ENCODE measurements at places on chromosomes 11 and 22.

GRCh38 chr11:81579339-81579738, 1154.3 kb downstream of the FAM181B start:
- DNase-seq, result no peak

GRCh38 chr11:120432056-120433018, 79.2 kb upstream of the GRIK4 start:
- no peak for DNase-seq

GRCh38 chr22:38211556-38211955, 9.8 kb downstream of the MAFF start:
- no peak for DNase-seq

GRCh38 chr22:25137577-25138525, 61.8 kb upstream of the CRYBB3 start:
- no peak for DNase-seq

DNA sequence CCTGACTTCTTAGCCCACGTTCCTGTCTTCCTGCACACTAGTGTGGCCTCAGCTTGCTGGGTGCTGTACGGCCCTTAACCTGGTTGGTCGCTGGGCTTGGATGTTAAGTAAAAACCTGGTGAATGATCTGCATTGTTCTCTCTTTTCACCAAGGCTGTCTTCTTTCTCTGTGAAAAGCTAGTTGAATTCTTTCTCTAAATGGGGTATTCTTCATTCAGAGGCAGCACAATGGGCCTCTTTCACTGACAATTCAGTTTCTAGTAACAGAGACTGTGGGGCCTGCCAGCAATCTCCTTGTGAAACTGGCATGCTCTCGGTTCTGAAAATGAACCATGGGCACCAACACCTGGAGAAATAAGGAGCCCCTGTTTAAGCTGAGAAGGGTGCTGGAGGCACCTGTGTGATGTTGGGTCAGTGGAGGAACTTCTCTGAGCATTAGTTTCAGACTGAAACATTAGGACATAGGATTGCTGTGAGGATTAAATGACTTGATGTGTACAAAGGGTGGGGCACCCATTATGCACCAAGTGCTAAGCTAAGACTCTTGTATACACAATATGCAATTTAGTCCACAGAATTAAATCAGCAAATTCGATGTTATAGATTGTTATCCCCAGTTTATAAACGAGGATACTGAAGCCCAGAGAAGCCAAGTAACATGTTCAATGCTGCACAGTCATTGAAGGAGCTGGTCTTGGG, 33.1 kb upstream of the ELF5 start:
- no peak for DNase-seq

- DNase-seq, result no peak
These were observed 116.8 kb upstream of the NNMT start for GRCh38 chr11:114179234-114179941.

DNA sequence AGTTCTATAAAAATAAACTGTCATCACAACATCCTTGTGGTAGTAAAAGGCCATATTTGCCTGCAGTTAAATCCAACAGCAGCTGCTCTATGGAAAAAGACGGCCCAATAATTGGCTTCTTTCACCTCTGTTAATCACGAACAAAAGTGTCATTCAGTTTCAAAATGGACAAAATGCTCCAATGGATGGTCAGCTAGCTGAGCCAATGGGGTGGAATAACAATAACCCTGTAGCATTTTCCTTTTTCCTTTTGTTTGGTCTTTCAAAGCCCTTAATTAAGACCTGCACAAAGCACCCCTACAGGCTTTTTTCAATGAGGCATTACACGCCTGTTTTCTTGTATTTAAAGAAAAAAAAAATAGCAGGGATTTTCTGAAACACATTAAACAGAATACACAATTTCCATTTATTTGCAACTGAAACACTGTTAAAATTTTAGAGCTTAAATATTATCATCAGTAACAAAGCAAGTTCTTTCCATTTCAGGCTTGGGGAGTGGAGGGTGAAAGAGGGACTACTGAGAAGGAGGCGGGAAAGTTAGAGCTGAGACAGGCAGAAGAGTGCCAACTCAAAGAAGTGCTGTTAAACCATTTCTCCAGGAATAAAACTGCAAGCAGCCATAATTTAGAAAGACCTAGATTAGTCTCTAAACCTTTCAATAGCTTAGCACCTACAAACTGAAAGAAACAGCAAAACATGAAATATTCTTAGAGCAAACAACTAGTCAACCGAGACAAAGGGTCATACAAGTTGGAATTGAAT, 28.7 kb downstream of the LGR4 start:
- DNase-seq, result no peak

GRCh38 chr11:10298342-10298741, 4.3 kb upstream of the SBF2 start:
- DNase-seq, result peak; percentile 46

DNA sequence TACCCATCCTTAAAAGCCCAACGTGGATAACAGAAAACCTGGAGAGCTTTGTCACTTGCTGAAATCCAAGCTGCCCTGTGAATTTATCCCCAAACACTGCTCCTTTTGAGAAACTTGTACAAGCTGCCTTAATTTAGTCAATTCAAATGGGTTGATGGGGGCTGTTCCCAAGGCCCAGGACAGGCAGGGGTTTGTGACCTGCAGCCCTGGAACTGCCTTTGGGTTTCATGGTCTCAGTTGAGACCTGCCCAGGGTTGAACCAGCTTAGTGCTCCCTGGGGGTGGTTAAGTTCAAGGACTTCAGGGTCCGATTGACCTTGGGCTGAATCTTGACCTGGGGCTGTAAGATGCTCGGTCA, 112.1 kb upstream of the OR4B1 start:
- no peak for DNase-seq

DNA sequence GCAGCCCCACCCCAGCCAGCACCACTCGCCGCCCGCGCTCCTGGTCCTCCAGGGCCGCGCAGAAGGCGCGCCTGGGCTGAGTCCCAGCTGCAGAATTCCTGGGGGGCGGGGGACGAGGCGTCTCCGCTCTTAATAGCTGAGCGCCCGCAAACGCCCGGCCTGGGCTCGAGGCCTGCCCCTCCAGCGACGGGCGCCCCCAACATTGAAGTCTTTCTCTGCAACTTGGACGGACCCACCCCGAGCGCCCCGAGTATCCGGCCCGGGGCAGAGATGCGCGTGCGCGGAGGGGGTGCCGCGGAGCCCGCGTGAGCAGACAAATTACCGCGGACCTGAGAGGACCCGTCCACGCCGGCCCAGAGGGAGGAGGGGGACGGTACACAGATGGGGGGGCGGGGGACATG, 6.7 kb upstream of the SYT7 start:
- peak; percentile 53 for DNase-seq

- no peak for DNase-seq
These were observed 15.5 kb downstream of the CLTCL1 start for GRCh38 chr22:19275919-19276600.

GRCh38 chr11:59501931-59502330, 1.4 kb upstream of the OR4D11 start:
- DNase-seq, result no peak

- no peak for DNase-seq
These were observed 10.5 kb downstream of the EMID1 start for GRCh38 chr22:29216011-29216872.

GRCh38 chr11:29310725-29311342, 706.0 kb downstream of the KCNA4 start:
- DNase-seq, result no peak

DNA sequence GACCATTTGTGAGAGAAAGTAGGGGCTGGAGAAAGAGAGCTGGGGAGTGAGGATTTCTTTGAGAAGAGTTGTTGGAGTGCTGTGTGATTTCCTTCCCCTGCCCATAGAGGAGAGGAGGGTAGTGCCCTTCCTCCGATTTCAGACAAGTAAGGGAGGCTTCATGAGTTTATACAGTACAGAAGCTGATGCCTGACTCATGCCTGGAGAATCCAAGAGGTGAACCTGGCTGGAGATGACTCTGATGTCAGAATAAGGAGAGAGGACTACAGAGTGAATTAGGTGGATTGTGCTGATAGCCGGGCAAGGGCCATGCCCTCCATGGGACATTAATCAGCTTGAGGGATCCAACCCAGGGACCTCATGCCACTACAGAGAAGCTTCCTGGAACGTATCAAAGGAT, 91.6 kb downstream of the FAR1 start:
- no peak for DNase-seq

DNA sequence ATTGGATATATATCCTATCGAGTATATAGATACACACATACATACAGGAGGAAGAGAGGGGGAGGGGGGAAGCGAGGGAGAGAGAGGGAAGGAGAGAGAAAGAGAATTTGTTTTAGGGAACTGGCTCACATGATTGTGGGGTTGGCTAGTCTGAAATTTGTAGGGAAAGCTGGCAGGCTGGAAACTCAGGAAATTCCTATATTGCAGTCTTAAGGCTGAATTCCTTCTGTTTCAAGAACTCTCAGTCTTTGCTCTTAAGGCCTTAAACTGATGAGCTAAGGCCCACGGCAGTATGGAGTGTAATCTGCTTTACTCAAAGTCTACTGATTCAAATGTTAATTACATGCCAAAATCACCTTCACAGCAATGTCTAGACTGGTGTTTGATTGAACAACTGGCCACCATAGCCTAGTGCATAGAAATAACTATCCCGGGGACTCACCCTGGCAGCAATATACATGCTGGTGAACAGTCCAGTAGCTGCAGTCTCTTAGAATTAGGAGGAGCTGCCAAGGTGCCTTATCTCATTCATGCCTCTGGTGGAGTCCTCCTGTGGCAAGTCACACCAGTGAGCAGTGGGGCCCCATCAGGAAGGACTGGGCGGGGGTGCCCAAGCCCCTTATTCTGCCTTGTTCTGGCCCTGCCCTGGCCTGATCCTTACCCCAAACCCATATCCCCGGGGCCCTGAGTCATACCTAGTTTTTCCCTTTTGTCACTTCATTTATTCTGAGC, 59.7 kb upstream of the AMPD3 start:
- DNase-seq, result no peak

DNA sequence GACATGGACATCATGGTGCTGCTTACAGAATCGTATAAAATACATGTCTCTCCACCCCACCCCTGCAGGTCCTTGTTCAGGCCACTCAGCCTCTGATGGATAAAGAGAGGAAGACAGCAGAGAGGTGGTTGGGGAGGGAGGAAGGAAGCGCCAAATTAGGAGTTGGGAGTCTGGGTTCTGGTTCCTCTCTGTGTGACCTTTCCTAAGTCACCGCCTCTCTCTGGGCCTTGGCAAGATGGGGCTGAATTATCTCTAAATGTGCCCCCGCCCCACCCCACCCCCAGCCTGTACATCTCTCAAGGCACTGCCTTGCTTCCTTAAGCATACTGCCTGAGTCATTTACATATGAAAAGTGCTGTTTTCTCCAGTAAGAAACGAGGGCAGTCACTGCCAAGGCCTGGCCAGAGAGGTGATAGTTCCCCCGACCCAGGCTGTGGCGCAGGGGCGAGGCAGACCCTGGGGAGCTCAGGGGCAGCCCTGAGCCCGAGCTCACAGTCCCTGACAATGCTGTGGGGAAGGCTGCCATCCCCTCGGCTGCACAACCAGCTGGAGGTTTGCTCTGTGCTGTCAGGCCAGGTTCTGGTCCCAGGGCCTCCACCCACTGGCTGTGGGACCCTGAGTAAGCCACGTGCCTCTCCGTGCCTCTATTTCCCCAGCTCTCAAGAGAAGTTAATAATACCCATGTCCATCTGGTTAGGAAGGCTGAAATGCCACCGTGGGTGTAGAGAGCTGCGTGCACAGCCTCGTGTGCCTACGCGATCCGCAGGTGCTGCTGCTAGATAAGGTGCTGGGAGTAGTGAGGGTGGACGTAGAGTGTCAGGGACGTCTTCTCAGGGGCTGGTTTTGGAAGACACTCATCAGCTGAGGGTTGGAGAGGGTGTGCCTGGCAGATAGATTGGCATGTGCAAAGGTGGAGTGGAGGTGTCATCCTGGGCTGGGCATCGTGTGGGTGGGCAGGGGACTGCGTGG, 55.3 kb downstream of the CACNA1I start:
- no peak for DNase-seq

DNA sequence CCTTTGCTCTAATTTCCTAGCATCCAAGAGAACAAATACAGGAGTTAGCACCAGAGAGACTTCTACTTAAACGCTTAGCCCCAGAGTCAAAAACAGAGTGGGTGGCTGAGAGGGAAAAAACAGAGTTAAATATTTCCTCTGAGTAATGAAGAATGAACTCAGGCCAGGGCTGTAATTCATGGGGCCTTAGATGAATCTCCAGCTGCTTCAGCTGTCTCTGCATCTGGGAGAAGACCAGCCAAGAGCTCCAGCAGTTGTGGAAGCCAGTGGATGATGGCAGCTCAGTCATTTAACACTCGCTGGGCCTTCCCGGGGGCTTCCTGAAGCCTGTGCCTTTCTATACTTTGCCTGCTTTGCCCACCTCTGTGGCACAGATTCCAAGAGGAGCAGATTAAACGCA, 5.7 kb upstream of the ADAMTS15 start:
- DNase-seq, result no peak

GRCh38 chr22:40533712-40534378, 102.7 kb downstream of the MRTFA start:
- DNase-seq, result peak; percentile 51

- no peak for DNase-seq
These were observed 61.3 kb upstream of the CHORDC1 start for GRCh38 chr11:90284171-90284570.

- no peak for DNase-seq
These were observed 78.8 kb downstream of the TNRC6B start for GRCh38 chr22:40256516-40256915.

DNA sequence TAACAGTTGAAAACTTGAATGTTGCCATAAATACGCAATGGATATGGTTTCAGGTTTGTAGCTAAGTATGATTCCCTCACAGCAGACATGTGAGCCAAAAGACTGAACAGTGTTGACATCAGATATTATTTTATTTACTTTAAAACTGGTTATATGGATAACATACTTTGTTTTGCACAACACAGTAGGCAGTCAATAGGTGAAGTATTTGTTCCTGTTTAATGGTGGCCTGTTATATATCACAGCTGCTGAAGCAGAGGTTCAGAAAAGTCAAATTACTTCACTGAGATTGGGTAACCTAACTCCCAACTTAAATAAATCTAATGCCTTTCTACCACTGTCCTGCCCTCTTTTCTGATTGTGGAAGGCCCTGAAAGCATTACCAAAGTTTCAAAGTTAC, 44.6 kb downstream of the YAP1 start:
- DNase-seq, result no peak

DNA sequence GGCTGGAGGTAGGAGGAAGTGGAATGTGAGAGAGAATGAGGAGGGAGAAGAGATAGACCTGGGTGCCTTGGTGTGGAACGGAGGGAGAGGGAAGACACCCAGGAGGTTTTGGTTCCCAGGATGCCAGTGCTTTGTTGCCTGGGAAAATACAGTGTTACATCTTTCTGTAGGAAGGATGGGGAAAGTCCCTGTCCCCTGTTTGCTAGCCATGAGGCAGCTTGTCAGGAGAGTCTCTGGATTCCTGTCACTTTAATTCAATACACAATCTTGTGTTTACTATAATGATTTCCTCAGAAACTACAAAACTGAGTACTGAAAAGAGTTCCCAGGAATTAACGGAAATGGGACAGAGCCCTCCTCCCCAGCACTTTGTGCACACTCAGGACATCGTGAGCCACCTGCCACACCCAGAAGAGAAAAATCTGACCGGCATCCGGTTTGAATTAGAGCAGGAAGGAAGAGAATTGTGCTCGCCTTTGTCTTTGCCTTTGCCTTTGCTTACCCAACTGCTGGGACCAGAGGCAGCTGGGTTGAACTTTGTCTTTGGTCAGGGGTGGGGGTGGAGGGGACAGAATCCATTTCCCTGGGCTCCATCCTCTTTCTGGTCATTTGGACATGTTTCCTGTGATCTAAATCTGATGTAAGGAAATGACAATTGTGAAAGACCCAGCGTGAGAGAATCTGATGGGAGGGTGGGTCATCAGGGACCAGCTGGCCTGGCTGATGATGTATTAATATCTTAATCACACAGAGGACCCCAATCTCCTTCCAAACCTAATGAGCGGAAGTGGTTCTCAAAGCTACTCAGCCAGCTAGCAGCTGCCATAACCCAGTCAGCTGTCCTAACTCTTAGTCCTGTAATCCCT, 1.3 kb upstream of the LIMK2 start:
- no peak for DNase-seq

GRCh38 chr11:3042496-3043314, 14.5 kb downstream of the CARS1 start:
- DNase-seq, result no peak
